GM12891 (cell line): ENCODE measurements at places on chromosomes 16 and 17.

DNA sequence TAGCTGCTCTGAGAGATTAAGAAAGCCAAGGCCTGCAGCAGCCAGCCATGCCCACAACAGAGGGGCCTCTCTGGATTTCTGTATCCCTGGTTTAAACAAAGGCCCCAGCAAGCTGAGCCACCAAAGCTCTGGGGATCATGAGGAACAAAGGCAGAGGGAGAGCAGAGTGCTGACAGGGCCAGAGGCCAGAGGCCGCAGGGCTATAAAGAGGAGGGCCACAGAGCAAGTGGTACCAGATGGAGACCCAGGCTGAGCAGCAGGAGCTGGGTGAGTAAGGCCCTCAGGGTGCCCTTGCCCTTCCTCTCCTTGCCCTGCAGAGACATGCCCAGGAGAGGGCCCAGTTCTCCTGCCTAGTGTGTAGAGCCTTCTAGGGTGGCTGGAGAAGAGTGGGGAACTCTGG is at the start of gene CRYBA1:
Gene CRYBA1 (plus strand): TSS at position 232 of the 400 bp plus-strand sequence. CDS start 5 bp downstream, at position 237.
- no peak for DNase-seq

DNA sequence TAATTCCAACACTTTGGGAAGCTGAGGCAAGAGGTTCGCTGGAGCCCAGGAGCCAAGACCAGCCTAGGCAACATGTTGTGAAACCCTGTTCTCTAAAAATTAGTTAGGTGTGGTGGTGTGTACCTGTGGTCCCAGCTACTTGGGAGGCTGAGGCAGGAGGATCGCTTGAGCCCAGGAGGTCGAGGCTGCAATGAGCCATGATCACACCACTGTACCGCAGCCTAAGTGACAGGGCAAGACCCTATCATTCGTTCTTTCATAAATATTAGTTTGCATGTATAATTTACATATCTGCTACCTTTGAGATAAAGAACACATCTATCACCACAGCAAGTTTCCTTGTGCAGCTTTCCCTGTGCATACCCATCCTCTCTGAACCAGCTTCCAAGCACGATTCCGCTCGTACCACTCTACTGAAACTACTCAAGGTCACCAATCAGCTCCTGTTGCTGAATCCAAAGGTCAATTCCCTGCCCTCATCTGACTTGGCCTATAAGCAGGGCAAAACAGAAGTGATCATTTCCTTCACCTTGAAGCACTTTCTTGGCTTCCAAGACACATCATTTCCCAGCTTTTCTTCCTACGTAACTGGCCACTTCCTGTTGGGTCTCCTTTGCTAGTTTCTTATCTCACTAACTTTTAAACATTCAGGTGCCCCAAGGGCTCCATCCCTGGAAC is 49.1 kb downstream of the GRB2 start:
- no peak for DNase-seq

DNA sequence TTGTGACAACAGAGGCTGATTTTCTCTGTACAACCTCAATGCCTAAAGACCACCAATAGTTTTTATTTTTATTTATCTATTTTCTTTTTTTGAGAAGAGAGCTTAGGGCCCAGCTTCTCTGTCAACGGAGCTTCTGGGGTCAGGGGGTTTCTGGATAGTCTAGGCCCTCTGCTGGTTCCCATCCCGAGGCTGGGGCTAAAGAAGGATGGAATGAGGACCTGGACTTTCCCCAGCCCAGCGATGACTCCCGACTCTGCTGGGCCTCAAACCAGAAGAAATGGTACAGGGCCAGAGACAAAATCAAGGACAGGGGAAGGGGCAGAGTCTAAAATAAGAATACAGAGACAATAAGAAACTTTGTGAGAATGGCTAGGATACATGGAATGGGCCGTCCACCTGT is 5.7 kb upstream of the TSPOAP1 start:
- no peak for DNase-seq

DNA sequence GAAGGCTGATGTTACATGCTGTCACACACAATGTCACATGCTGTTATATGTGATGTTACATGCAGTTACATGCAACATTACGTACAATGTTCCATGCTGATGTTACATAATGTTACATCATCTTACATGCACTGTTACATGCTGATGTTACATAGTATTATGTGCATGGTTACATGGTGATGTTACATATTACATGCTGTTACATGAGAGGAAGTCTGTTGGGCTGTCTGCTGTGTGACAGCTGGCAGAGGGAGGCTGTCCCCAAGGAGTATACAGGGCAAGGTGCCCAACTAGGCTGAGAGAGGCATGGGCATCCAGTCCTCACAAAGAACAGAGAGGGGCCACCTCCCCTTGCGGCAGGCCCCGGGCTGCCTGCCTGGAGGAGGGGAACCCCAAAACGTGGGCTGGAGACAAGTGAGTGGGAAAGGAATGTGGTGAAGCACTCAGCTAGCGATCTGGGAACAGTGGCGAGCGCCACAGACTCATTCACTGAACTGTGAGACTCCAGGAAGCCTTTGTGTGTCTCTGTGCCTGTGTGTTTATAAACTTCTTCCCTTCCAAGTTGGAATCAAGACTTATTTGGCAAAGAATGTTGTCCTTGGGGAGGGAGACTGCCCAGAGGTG is 30.6 kb downstream of the TMEM92 start:
- DNase-seq = no peak

- no peak for DNase-seq
Measured at GRCh38 chr17:2405247-2405926, 4.5 kb upstream of the MNT start.

- DNase-seq = no peak
Measured at GRCh38 chr17:80750263-80750662, 205.6 kb downstream of the RPTOR start.

GRCh38 chr17:41920580-41920955 is 1.8 kb upstream of the ACLY start:
- DNase-seq = no peak

DNA sequence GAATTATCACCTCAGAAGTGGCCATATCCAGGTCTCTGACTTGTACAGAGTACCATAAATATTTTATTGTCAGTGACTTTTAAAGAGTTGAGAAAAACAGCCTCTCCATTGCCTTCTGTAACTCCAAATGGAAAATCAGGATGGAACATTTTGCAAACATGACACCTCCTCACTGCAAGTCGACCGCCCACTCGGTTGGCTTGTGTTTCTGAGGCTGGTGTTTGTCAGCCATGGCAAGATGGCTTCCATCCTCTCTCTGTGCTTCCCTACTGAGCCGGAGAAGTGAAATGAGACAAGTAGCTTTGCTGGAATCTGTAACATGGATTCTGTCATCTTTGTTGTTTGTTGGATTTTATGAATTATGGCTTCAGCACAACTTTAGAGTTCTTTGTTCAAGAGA is 172.8 kb downstream of the RBFOX1 start:
- DNase-seq = no peak

GRCh38 chr16:80681436-80681835 is 123.0 kb downstream of the CDYL2 start:
- no peak for DNase-seq

DNA sequence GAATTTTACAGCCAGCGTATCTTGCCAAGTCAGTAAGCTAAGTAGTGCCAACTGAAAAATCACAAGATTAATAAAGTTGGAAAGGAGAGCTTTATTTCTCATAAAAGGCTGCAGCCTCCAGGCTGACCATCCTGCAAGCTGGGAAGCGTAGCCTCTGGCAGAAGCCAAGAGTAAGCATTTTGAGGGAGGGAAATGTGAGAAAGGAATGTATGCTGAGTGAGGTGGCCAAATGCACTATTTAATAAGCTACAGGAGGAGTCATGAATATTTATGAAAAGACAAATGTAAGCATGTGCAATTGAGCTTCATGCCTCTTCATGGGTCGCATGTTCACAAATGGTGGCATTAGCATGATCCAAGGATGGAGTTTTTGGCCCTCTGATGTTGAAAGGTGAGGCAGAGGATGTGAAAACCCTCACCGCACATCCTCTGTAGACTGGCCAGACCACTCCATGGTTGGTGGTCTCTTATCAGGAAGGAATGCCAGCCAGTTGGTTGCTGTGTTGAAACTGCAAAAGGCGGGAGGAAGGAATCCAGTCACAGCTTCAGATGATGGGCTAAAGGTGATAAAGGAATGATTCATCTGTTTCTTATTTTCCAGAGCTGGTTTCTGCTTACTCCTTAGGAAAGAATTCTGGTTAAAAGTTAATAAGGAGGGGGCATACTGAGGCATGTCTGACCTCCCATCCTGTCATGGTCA is 9.2 kb downstream of the KRT33B start:
- DNase-seq = no peak

DNA sequence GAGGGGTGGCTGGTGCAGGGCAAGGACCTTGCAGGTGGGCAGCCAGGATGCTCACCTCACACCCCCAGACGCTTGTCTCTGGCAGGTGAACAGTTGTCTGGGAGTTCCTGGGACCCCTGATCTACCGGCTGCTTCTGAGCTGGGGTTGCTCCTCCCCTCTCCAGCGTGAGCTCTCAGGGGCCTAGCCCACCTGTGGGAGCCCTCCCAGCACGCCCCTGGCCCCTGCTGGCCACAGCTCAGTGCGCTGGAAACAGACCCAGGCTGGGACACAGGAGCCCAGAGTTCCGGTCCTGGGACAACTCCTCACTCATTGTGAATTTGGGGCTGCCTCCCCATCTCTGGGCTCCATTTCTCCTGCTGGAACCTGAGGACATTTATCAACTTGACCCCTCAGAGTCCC is 30.3 kb downstream of the ARHGAP23 start:
- DNase-seq = no peak

- no peak for DNase-seq
Measured at GRCh38 chr16:75389096-75389690, 44.1 kb downstream of the CFDP1 start.

- no peak for DNase-seq
Measured at GRCh38 chr17:15143524-15143923, 121.6 kb downstream of the PMP22 start.

- no peak for DNase-seq
Measured at GRCh38 chr17:50059759-50060273, 3.9 kb downstream of the ITGA3 start.

DNA sequence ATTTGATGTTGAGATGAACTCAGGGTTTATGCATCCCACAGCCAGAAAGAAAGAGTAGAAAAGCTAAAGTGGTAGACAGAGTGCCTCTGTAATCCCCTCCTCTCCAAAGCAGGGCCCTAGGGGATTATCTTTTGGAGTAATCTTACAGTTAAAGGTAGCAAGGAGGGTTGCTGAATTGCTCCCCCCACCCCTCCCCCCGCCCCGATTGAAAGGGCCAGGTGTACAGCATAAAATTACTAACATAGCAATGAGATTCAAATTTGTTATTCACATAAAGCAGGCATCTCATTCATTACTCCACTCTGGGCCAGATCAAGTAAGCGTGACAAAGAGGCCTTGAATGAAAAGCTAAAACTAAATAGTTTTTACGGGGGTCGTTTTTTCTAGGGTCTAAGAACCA is 72.7 kb downstream of the STH start:
- DNase-seq = no peak

GRCh38 chr16:67877064-67877463 is 4.2 kb downstream of the EDC4 start:
- DNase-seq = no peak

GRCh38 chr16:53501216-53501859 is 1.7 kb downstream of the AKTIP start:
- no peak for DNase-seq

DNA sequence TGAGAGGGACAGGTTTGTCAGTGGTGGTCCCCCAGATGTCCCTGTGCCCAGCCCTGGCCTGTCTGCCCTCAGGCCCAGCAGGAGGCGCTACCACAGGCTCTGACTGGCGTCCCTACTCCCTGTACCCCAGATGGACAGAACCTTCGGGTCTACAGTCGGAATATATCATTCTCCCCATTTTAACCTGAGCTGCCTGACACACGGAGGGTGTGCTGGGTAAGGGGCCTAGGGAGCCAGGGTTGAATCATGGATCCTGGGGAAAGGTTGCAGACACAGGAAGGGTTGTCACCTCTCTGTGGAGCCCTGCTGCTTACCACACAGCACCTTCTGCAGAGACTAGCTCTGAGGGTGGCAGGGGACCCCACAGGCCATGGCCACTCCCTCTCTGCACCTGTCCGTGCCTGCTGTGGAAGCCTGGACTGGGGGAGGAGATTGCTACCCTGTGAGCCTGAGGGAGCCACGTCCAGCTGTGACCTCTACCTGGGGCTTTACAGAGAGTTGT is 162.2 kb upstream of the ZNF267 start:
- no peak for DNase-seq

GRCh38 chr16:81956213-81956948 is 54.9 kb downstream of the SDR42E1 start:
- no peak for DNase-seq

- DNase-seq = no peak
Measured at GRCh38 chr17:4837471-4838308, 4.5 kb downstream of the MINK1 start.
